Thoracic aorta endothelial cell (primary cell): ENCODE measurements at places on chromosomes 7 and 10. TPM values are rescaled to one million over a fixed set of nuclear protein-coding genes. Genes with fewer than 3 reads are reported as not detected.

The LYZL2 gene
- not detected in 2 replicates for total RNA-seq

The YWHAG gene
- total RNA-seq = 213 and 249 TPM in 2 replicates

The PARP12 gene
- total RNA-seq = 44.5 and 59.9 TPM in 2 replicates

The ACSM6 gene
- total RNA-seq = not detected in 2 replicates

The KCNH2 gene
- under 0.01 and 0.07 TPM in 2 replicates for total RNA-seq
